ENCODE measurements at places on chromosomes 5 and 9.

GRCh38 chr9:91164724-91165520, 196.8 kb downstream of the AUH start:
- DNase-seq, result peak; percentile 96

- DNase-seq, result no peak
Measured at GRCh38 chr5:181044662-181045305, 4.7 kb downstream of the BTNL9 start.

DNA sequence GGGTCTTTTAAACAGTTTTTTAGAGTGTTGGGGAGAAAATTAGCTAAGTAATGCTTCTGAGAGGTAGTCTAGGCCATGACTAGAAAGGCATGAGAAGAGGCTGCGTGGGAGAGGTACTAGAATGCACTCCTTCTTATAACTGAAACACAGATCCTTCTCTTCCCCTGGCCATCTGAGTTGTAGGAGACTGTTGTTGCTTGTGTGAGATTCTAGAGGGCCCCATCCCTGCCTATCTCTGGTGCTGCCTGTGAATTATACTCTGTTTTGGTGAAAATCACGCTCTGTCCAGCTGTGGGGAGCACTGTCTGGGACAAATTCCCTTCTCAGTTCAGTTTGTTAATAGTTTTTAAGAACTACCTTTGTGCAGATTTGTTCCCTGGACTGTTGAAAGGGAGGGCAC, 37.5 kb downstream of the MAP1B start:
- DNase-seq, result no peak

- no peak for DNase-seq
Measured at GRCh38 chr5:53915120-53915519, 354.7 kb downstream of the NDUFS4 start.

DNA sequence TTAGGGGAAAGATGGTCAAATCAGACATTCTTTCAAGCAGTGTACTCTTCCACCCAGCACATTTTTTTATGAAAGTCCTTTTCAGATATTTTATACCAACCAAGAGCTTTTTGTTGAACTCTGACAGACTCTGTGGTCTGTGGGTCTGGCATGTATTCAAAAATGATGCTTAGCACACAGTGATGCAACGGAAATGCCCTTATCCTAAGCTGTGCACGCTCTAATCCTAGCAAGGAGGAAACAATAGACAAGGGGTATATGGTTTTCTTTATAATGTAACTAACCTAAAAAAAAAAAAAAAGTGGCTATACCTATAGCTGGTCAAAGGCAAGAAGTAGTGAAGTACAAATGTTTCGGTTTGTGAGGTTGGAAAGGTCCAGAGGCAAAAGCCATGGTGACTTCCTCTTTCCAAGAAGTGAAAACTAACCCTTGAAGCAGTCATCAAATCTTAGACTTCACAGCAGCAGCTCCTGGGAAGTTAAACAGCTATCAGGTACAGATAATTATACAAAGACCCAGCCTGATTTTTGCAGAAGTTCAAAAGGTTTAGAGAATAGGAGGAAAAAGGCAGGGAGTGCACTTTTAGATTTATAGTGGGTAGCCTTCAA, 82.5 kb downstream of the SEMA6A start:
- DNase-seq, result peak; percentile 83

DNA sequence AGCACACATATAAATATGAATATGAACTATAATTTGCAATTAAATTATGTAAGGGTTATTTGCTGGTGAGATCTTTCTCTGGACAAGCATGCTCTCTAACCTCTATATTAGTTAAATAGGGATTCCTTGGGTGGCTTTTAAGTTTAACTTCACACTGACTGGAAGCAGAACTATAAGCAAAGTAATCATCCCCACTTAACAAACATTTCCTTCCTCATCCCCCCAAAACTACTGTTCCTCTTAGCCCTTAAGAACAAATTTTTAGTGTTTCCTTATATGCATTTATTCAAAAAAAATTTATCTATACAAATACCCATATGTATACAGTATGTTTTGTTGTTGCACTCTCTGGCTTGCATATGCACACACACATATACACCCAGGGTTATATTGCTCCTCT, 512.1 kb upstream of the MEF2C start:
- DNase-seq, result no peak

GRCh38 chr5:175870820-175871447, 444 bp upstream of the CPLX2 start:
- DNase-seq, result no peak

GRCh38 chr9:123089040-123089439, 55.6 kb downstream of the GPR21 start:
- no peak for DNase-seq

DNA sequence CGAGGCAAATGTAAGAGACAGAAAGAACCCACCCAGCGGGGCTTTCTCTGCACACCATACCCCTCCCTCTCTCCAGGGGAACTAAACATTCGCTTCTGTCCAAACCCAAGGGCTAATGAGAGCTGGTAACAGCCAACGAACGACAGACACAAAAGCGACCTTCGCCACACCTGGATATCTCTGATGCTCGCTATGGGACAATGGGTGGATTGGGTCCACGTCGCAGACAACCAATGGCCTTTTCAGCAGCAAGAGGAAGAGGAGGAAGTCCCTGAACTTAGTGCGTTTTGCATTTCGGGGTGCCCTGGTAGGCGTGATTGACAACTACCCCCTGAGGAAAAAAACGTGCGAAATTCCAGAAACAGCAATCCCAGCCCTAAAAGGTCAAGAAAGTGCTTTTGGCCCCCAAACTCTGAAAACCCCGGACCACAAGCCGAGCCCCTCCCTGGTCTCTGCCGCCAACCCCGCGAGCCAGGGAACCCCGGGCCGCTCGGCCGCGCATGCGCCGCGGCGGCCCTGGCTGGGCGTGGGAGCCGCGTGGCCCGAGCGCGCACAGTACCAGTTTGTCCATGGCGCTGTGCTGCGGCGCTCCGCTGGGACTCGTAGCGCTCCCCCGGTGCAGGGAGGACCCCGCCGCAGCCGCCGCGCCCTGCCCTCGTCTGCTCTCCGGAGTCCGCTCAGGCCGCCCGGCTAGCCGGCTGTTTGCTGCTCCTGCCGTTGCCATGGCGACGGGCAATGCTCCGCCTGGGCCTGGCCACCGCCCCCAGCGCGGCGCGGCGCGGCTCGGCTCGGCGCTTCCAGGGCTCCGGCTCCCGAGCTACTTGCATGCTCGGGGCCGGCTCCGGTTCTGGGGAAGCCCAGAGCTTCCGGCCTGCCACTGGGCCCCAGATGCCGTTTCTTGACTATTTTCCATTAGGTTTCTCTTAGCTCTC, 66.9 kb upstream of the DNAH5 start:
- DNase-seq, result peak; percentile 93
